Frontal cortex (tissue), 4 donors: ENCODE measurements at places on chromosomes 3 and 15. TPM values are rescaled to one million over a fixed set of nuclear protein-coding genes. Genes with fewer than 3 reads are reported as not detected.

SMCO1 gene
- not detected for total RNA-seq

ANKRD63 gene
- total RNA-seq, result 2.0 TPM

ROBO2 gene
- 245 TPM for total RNA-seq

HYAL1 gene
- total RNA-seq, result 0.41 TPM

LYZL4 gene
- not detected for total RNA-seq

RASGRP1 gene
- 11.0 TPM for total RNA-seq

AHSG gene
- total RNA-seq, result not detected

SAMD7 gene
- total RNA-seq, result not detected

GRK7 gene
- total RNA-seq, result under 0.01 TPM

SLMAP gene
- 60.7 TPM for total RNA-seq

SHC4 gene
- 5.7 TPM for total RNA-seq

STRIT1 gene
- 0.82 TPM for total RNA-seq

TM4SF18 gene
- 3.7 TPM for total RNA-seq

GHSR gene
- 0.82 TPM for total RNA-seq
